ENCODE measurements at places on chromosomes 4 and X.

DNA sequence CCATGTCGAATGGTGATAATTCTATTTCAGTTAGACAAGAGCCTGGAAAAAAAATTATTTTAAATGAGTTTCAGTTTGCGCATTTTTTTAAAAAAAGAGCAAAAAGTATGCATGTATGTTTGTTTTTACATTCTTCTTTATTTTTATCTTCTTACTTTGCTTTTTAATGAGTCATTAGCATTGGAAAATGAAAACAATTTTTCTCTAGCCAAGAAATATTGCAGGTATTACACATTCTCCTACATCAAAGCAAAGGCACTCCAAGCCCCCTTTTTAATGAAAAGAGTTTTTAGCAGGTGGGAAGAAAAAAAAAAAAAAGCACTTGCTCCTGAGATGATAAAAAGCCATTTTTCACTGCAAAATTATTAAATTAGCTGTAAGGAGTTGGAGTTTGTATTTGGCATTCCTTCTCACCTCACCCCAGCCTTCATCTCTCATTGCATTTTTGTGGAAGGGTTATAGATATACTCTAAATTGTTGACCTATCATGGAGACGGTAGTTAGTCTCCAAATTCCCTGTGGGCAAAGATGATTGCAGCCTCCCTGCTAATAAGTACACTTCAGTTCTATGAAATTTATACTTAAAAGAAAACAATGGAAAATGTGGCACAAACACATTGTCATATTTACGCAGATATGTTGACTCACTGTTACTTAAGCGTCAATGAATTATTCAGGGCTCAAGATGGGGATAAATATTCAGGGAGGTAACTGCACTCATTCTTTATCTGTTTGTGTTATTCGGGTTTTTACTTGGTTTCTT, 43.8 kb downstream of the PALLD start:
- no peak for DNase-seq

GRCh38 chr4:139243448-139244365, 36.3 kb downstream of the MGARP start:
- DNase-seq = peak; percentile 52

DNA sequence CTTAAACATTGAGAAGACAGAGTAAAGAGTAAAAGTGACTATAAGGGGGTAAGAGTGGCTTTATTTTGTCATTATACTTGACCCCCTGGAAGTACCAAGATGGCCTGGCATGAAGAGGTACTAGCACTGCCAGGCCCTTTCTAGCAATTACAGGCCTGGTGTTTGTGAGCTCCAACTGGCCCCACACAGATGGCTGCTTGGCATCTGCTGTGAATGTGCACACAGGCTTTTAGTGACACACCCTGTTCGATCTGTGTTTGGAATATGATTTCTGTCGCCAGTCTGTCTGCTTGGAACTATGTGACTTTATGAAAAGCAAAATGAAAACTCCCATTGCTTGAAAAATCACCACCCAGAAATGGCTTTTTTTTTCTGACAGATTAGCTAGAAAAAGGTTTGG, 123.3 kb downstream of the CLCN4 start:
- no peak for DNase-seq

DNA sequence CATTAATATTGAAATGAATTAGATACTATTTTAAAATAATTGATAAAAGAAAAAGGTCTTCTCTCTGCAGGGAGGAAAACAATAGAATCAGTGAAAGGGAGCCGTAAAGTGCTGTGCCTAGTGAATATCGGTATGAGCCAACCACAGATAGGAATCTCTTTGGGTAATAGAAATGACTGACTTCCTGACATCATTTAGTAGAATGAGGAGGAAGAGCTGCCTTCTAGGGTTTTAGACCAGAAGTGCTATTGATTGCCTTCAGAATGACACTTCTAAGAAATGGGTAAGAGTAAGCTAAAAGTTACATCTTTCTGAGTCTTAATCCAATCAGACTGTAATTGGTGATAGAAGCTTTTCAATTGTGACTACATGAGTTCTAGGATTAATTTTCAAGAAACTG, 134.0 kb upstream of the MAP9 start:
- DNase-seq = no peak

GRCh38 chrX:72714478-72714916, 391 bp upstream of the PHKA1 start:
- peak; percentile 12 for DNase-seq

DNA sequence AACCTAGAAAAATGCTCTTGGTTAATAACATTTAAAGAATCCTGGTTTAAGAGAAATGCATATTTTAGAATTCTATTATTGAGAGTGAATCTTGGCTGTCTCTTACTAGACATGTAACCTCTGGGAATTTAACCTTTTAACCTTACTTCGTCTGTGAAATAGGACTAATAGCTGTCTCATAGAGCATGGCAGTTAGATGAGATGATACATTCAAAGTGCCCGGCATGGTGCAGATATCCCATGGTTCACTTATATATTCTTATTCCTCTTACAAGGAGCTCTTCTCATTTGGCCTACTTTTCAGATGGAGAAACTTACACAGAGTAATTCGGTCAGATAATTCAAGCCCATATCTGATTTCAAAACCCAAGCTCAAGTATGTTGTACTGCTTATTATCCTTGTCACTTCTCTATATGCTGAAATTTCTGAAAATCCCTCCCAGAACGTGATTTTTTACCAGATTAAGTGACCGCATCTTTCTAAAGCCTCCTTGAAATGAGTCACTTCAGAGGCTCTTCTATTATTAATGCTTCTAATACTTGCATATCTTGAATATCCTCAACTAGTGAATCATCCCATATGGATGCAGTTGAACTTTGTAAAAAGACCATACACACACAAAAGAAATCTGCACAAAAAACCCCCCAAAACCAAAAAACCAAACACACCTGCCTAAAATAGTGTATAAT, 4.9 kb downstream of the CDKN2AIP start:
- DNase-seq = no peak

GRCh38 chr4:6905516-6906445, 3.8 kb upstream of the TBC1D14 start:
- no peak for DNase-seq

DNA sequence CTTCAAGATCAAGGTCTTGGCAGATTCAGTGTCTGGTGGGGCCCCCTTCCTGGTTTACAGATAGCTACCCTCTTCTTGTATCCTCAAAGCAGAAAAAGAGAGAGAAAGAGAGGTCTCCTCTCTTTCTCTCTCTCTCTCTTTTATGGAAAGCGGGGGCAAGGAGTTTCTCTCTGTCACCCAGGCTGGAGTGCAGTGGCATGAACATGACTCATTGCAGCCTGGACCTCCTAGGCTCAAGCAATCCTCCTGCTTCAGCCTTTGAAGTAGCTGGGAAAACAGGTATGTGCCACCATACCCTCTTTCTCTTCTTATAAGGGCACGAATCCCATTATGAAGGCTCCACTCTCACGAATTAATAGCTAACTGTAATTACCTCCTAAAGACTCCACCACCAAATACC, 20.2 kb downstream of the RAB9B start:
- DNase-seq = peak; percentile 3

GRCh38 chr4:10159671-10160070, 43.1 kb upstream of the WDR1 start:
- no peak for DNase-seq

DNA sequence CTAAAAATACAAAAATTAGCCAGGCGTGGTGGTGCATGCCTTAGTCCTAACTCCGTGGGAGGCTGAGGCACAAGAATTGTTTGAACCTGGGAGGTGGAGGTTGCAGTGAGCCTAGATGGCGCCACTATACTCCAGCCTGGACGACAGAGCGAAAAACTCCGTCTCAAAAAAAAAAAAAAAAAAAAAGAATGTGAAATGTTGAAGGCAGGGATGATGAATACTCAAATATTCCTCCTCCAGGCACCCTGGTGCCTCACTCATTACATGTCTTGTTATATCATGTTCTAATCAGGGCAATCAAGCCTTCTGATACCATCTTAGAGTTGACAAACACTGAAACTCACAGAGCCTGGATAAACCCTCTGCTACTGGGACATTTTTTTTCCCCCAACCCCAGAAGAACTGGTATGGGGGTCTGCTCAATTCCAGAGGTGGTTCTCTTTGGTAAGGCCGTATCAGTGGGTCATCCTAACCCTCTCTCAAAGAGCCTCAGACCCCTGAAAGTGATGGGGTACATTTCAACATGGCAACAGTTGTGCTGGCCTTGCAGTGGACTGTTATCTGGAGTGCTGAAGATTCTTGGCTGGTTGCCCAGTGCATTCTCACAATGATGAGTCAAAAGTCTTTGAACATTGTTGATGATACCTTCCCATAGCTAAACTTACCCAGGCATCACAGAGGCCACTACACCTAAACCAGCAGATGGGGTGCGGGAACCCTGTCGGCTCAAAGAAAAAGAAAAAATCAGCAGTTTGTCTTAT, 2.4 kb upstream of the SH3KBP1 start:
- DNase-seq = peak; percentile 88

- no peak for DNase-seq
Observed at GRCh38 chr4:126701756-126702155, 931.0 kb upstream of the INTU start.

DNA sequence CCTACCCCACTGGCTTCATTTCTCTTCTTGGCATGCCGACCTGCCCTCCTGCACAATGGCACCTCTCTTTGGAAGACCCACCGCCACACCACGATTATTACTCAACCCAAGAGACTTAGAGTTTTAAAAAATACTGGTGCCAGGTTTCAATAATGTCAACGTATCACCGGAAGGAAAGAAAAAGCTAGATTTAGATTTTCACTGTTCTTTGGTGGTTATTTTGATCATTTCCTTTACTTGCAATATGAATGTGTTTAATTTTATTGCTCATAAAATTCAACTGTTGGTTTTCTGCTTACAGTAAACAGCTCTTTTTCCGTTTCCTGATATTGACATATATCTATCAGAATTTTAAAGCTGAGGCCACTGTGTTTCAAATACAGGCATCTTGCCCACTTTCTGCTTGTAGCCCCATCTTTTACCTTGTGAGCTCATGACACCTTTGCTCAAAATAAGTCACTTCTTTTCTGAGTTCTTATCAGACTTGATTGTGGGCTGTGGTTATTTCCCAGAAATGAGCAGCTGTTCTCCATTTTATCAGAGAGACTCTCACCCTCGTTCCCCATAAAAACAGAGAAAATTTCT, 439.1 kb downstream of the INPP4B start:
- no peak for DNase-seq

GRCh38 chrX:39983715-39984114, 114.0 kb downstream of the BCOR start:
- no peak for DNase-seq

DNA sequence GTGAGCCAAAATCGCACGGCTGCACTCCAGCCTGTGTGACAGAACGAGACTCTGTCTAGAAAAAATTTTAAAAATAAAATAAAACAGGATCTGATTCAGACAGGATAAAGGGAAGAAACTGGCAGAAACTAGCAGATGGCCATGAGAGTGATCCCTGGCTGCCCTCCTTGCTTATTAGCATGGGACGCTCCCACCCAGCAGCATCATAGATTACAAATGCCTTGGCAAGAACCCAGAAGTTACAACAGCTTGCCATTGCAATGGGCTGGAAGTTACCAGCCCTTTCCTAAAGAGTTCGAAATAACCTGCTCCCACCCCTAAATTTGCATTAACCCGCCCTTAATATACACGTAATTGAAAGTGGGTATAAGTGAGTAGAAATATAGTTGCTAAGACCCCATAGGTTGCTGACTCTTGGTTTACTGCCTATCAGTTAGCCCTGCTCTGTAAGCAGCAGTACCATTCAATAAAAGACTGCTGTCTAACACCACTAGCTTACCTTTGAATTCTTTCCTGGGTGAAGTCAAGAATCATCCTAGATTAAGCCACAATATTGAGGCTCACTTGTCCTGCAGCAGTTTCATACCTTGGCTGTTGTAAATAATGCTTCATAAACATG, 9.1 kb upstream of the XAGE2 start:
- no peak for DNase-seq

DNA sequence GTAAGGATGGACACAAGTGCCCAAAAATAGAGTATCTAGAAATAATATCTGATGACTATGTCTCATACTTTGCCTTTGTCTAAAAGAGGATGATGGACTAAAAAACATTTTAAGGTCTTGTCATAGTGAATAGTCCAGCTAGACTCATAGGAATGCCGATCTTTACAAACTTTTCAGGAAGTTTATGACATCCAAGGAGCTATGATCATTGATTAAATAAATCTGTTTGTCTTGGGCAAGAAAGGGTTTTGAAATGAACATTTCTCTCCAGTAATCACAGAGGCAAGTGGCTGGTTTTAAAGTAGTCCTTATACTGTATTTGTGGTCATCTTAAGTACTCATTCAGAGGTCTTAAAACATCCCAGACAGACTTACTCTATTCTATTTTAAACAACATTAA, 109.8 kb downstream of the MAPK10 start:
- no peak for DNase-seq

GRCh38 chr4:41446391-41446790, 91.6 kb upstream of the LIMCH1 start:
- DNase-seq = no peak

DNA sequence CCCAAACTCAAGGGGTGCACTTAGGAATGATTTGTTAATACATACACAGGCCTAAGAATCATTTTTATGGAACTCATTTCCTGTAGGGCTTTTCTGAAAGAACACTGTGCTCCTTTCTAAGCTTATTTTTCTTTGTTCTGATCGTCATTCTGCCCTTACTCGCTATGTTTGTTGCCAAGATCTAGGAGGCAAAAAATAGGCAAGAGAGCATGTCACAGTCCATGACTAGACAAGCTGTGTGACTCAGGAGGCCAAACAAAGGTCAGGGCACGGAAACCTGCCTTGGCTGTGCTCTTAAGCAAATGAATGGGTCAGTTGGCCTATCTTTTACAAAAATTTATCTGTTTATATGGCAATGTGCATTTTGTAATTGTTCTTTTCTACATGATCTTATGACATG, 42.5 kb upstream of the C1GALT1C1 start:
- peak; percentile 18 for DNase-seq

- DNase-seq = no peak
Observed at GRCh38 chr4:8341691-8342090, 72.1 kb downstream of the HTRA3 start.

GRCh38 chrX:107764845-107765608, 10.6 kb downstream of the TSC22D3 start:
- no peak for DNase-seq

- no peak for DNase-seq
Observed at GRCh38 chrX:32877592-32877991, 333.8 kb downstream of the DMD start.

GRCh38 chr4:24471486-24472160, 112.7 kb downstream of the DHX15 start:
- DNase-seq = no peak

GRCh38 chr4:184265546-184266351, 48.1 kb upstream of the ENPP6 start:
- no peak for DNase-seq

- no peak for DNase-seq
Observed at GRCh38 chrX:57906790-57907189, 3.5 kb downstream of the ZXDA start.

Measured in HepG2 (cell line).